ENCODE measurements at places on chromosomes 16 and 17.

- DNase-seq, result no peak
Measured at GRCh38 chr17:64968652-64969501, 49.6 kb upstream of the LRRC37A3 start.

GRCh38 chr16:11056090-11056992 is 112.0 kb downstream of the CLEC16A start:
- DNase-seq, result no peak

GRCh38 chr17:68599091-68599490 is 2.1 kb downstream of the FAM20A start:
- no peak for DNase-seq

GRCh38 chr17:76376318-76377133 is 7.9 kb upstream of the SPHK1 start:
- no peak for DNase-seq

DNA sequence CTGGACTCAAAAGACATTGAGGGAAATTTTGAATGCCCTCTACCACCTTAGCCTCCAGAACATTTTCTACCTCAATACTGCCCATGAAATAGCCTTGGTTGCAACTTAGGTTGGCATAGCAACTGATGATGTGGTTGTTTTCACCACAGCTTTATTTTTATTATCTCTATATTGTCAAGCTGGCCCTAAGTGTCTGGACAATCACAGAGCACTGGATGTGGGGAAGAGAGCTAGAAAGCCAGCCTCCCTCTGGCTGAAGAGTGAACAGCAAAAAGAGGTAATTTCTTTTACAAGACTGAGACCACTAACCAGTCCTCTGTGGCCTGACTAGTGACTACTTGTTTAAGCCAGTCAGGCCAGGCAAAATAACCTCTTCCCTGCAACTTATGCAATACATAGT is 159.6 kb downstream of the HS3ST2 start:
- DNase-seq, result no peak

DNA sequence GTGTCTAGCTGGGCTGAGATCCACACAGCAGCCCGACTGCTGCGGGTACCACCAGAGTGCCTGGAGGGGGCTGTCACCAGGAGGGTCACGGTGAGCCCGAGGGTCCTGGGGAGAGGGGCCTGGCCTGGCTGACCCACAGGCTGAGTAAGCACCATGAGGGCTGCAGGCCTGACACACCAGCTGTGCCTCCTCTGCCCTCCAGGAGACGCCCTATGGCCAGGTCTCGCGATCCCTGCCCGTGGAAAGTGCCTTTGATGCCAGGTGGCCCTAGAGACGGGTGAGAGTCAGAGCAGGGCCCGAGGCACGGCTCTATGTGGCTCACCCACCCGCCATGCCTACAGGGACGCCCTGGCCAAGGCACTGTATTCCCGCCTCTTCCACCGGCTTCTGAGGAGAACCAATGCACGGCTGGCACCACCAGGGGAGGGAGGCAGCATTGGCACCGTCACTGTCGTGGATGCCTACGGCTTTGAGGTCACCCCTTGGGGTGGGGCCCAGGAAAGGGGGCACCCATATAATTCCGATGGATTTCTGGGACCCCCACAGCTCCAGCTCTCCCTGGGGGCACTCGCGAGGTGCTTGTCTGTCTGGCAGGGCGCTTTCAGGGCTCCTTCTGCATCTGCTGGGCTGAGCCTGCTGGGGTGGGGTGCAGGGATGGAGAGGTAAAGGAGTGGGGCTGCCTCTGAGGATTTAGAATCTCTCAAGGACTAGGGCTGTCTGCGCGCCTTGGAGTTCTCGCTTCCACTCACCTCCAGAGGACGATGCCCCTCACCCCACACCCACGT is 7.1 kb downstream of the MYO15B start:
- DNase-seq, result no peak

DNA sequence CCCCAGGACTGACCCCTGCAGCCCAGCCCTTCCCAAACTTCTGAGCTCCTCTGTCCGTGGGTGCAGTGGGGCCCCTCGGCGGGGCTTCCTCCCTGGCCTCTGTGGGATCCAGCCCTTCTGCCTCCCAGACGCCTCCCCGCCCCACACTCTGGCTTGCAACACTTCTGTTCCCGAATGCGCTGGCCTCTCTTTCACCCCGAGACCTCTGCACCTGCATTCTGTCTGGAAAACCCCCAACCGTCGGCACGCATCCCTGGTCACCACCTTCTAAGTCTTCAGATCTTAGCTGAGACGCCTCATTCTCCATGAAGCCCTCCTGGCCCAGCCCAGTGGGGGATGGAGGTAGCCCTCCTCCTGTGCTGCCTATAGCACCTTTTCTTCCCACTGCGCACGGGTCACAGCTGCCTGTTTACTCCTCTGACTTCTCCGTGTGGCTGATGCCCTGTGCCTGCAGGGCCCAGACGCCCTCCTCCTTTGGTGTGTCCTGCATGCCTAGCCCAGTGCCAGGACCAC is 26.4 kb downstream of the TMEM235 start:
- DNase-seq, result no peak

GRCh38 chr17:34436607-34437006 is 73.6 kb upstream of the CCL1 start:
- DNase-seq, result no peak

- no peak for DNase-seq
Measured at GRCh38 chr17:7380321-7380720, 568 bp upstream of the TNK1 start.

- DNase-seq, result no peak
Measured at GRCh38 chr16:84360170-84360569, 8.2 kb upstream of the ATP2C2 start.

- DNase-seq, result no peak
Measured at GRCh38 chr17:6052926-6053325, 17.3 kb upstream of the WSCD1 start.

GRCh38 chr16:57062329-57062728 is 30.1 kb upstream of the CPNE2 start:
- DNase-seq, result no peak

- DNase-seq, result no peak
Measured at GRCh38 chr17:75808549-75808904, 23.9 kb downstream of the UNK start.

GRCh38 chr17:15368600-15368999 is 27.2 kb upstream of the TEKT3 start:
- DNase-seq, result no peak

- DNase-seq, result no peak
Measured at GRCh38 chr17:49440581-49440980, 25.9 kb upstream of the PHB1 start.

- no peak for DNase-seq
Measured at GRCh38 chr16:1245452-1246020, 5.0 kb downstream of the TPSAB1 start.

- no peak for DNase-seq
Measured at GRCh38 chr17:4497101-4497824, 1.4 kb upstream of the SPNS2 start.

GRCh38 chr17:76196675-76197074 is 43.6 kb downstream of the RNF157 start:
- DNase-seq, result no peak

- DNase-seq, result no peak
Measured at GRCh38 chr16:69906838-69907401, 44.2 kb upstream of the CLEC18A start.
